ENCODE measurements at places on chromosomes 1 and 21.

GRCh38 chr1:115492880-115493279, 148.9 kb upstream of the VANGL1 start:
- DNase-seq: no peak

- DNase-seq: no peak
Observed at GRCh38 chr1:151058692-151059091, 730 bp downstream of the CDC42SE1 start.

- DNase-seq: no peak
Observed at GRCh38 chr1:240134596-240134995, 42.9 kb downstream of the FMN2 start.

DNA sequence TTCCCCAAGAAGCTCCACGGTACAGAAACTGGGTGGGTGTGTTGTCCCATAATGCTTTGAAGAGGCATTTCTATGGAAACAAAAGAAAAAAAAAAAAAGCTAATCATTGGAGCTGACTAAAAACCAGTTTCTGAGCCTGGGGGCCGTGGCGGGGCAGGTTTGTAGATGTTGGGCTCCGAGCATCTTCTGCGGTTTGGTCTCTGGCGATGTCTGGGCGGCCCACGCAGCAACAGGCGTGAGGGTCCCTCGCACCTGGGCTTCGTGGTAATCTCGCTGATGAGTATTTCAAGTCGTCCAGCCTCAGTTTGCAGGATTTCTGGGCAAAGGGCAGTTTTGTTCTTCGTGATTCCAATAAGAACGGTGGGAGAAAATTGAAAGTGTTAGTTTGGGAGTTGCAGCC, 6.8 kb downstream of the TP73 start:
- DNase-seq: no peak

DNA sequence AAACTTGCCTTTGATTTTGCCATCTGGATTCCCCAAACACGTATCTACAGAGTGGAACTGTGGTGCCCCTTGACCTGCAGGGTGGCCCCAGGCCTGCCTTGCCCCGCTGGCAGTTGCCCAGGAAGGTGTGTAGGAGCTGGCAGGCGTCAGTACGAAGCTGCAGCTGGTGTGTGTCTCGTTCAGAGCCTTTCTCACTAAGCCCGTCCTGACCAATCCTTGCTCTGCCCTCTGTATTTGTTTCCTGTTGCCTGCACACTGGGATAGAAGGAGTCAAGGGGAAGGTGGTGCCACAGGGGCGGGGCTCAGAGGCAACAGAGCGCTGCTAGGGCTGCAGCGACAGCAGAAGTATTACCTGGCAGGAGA, 5.2 kb upstream of the VSIG8 start:
- DNase-seq: no peak

DNA sequence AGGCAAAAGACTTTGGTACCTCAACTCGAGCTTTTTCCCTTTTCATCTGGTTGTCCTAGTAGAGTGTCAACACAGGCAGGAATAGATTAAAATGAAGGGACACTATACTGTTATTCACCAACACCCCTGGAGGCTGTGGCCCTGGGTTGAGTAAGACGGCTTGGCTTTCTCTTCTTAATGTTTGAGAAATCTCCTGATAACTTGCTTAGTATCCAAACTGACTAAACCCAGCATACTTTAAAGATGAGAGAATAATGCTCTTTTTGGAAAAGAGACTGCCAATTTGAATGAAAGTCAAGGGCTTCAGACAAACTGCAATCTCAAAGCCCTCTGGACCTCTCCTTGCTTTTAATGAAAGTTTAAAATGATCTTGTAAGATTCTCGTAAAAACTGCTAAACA, 2.6 kb upstream of the SLC30A1 start:
- no peak for DNase-seq

DNA sequence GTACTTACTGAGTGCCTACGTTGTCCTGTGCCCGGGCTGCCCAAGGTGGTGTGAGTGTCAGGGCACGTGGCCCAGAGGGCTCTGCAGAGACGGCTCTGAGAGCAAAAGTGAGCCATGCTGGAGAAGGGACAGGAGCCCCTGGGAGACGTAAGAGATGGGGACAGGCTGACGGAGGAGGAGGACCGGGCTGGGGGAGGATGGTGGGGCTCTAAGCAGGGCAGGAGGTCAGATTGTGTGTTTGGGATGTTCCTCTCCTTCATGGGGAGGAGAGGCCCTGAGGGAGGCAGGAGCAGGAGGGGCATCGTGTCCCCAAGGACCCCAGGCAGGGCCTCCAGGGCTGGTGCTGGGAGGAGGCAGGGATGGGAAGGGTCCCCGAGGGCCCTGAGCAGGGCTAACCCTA, 158.9 kb downstream of the PCBP3 start:
- DNase-seq: no peak

GRCh38 chr1:2330519-2331199, 60.7 kb downstream of the MORN1 start:
- DNase-seq: no peak

- DNase-seq: no peak
Observed at GRCh38 chr1:216210081-216210480, 213.2 kb downstream of the USH2A start.

- DNase-seq: no peak
Observed at GRCh38 chr1:105294838-105295237, 1545.1 kb downstream of the AMY1C start.

- DNase-seq: no peak
Observed at GRCh38 chr1:29540801-29541357, 304.6 kb downstream of the PTPRU start.

- no peak for DNase-seq
Observed at GRCh38 chr1:152533327-152533938, 19.2 kb downstream of the CRCT1 start.

DNA sequence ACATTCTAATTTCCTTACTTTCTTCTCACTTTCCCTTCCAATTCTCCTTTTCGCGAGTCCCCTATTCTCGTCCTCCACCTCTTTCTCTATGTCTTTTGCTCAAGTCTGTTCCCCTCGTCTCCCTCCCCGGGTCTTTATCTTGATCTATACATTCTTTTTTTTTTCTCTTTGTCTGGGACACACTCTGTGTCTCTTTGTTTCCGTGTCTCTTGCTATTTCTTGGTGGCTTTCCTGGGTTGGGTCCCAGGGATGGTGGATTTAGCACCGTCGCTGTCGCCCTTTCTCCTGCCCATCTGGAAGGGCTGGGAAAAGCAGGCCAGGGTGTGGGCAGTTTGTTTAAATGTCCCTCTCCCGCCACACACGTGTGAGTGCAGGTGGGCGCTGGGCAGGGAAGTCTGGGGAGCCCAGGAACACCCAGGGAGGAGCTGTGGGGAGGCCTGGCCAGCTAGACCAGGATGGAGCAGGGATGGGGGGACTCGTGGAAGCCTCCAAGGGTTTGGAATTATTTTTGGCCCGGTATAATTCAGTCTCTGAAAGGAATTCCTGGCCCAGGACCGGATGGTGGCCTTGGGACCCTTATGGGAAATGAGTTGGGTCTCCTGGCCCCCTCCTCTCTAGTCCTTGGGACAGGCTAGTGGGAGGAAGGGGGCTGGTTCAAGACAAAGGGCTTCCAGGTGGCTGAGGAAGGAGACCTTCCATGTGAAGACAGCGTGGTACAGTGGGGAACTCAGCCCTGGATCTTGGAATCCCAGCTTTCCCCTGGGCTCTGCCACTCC, 9.5 kb upstream of the ID3 start:
- DNase-seq: no peak

DNA sequence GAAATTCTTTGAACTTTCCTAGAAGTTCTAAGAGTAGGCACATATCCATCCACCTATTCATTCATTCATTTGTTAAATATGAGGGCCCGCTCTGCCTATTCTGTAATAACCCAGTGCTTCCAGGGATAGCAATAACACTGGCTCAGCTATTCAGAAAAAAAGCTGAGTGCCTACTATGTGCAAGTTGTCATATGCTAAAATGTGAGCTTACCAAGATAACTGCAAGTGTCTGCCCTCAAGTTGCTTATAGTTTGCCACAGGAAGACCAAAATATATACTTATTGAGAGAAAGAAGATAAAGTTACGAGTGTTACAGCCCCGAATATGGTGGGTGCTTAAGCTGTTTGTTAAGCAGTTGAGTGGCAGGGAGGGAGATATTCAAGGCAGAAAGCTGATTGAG, 39.6 kb downstream of the CD55 start:
- no peak for DNase-seq

DNA sequence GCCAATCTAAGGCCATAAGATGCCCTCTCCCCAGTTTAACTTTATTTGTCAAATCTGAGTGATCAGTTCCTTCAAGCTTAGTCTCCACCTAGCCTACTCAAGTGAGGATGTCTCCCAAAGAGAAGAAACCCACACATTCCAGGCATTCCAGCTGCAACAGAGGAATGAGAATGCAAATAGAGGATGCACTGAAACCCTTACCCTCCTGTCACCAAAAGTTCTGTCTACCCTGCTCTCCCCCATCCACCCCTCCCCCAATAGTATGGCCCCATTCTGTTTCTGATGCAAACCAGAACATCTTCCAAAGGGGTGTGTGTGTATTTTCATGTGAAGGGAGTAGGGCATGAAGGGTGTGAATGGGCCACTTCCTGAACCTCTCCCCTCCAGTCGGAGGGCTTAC, 3.0 kb downstream of the DUSP23 start:
- DNase-seq: no peak

GRCh38 chr1:213864091-213864490, 123.7 kb upstream of the PROX1 start:
- DNase-seq: no peak

- no peak for DNase-seq
Observed at GRCh38 chr1:56395776-56396175, 183.6 kb downstream of the PLPP3 start.

GRCh38 chr1:195894411-195894810, 713.8 kb downstream of the KCNT2 start:
- DNase-seq: no peak

DNA sequence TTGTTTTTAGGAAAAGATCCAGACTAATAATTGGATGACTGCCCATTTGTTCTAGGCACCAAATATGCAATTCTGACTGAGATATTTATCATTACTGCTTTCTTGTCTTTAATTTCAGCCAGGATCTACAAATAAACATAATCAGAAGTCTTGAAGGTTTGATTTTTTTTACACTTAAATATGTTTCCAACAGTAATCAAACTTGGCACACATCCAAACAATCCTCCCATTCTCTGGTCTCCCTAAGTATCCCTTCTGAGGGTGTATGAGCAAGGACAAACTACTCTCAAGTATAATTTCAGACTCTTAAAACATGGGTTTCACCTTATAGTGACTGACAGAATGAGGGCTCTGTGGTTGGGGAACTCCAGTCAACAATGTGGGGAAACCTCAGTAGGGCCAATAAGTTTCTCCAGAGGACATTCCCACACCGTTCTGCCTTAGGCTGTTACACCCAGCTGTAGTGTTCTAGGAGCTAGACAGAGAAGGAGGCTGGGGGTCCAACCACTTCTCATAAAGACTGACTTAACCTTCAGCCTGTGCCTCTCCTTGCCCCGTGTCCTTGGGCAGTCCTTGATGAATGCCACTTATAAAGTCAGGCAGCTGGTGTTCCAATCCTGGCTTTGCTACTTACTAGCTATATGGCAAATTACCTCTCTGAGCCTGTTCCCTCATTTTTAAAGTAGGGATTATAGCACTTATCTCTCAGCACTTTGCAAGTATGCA, 1.5 kb upstream of the PALMD start:
- no peak for DNase-seq

DNA sequence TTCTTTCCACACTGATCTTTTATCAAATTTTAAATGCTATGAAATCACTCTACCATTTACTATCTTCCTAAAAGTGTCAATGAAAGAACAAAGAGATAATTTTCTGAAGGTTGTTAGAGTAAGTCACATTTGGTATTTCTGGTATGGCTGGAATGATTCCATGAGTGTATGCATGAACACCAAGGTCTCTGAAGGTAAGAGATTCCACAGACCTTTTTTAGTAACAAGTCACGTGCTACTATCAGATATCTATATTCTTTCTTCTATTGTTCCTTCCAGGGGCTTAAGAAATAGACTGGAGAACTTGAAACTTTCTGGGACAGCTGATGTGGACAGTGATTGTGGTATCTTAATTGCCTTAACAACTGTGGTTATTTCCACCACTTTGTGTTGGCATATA, 265.0 kb downstream of the SDCCAG8 start:
- DNase-seq: no peak

DNA sequence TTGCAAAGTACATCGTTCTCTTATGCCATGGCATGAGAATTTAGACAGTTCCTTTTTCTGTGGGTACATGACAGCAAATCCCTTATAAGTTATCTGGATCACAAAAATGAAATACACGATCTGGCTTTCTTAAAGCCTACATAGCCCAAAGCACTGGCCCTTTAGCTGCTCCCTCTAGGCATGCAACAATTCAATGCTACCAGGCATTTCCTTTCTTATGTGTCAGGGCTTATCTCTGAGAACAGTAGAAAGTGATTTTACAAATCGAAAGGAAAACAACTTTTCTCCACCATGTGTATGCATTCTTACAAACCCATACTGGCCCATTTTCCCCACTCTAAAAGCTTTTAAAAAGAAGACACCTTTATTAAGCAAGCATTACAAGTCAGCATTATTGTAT, 139.7 kb downstream of the GRIK1 start:
- no peak for DNase-seq

DNA sequence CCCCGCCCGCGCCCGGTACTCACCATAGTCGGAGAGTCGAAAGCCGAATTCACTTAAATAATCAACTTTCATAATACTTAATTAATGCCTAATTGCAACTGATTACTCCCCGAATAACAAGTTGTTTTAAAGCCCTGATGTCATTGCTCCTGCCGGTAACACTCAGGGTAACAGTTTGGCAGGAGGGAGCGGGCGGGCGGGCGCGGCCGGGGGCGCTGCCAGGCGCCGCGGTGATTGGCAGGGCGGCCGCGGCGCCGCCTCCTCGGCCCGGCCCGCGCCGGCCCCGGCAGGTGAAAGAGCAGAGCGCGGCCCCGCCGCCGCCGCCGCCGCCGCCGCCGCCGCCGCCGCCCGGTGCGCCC, 102.2 kb downstream of the CASZ1 start:
- DNase-seq: no peak

- peak; percentile 54 for DNase-seq
Observed at GRCh38 chr1:110412576-110412975, 5.1 kb upstream of the LAMTOR5 start.

DNA sequence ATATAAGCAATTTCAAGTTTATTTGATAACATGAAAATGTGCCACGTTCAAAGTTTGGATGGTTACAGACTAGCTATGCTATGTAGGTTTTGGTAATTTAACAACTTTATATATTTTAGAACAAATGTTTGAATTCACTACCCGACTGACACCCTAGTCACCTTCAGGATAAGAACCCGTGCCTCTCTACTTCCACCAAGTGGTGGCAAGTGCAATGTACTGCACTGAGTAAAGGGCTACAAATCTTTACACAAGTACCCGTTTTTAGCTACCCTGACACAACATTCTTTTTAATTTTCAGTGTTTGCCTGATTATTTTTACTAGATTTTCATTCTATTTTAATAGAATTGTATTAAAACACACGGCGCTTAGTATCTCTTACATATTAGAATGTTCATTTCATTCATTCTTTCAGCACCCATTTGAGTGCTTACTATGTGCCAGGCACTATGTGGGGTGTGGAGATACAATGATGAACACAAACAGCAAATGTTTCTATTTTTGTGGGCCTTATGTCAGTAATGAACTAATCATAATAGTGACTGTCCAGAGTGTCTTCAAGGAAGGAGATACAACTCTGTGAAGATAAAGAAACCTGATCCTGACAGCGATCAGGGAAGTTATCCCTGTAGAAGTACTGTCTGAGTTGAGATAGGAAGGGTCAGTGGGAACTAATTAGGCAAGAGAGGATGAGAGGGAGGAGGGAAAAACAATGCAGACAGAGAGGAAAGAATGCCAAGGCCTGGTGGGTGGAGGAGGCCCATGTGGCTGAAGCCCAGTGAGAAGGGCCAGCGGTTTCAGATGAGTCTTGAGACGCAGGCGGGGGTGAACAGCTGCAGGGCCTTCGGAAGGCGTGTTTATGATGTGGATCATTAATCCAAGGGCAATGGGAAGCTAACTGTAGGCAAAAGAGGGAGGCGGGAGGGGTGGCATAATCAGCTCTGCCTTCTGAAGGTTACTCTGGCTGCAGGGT, 3.8 kb downstream of the LCA5L start:
- DNase-seq: no peak
